ENCODE measurements at places on chromosomes 2 and 18.

- DNase-seq = no peak
Measured at GRCh38 chr18:70234667-70235459, 29.4 kb upstream of the RTTN start.

- DNase-seq = peak; percentile 41
Measured at GRCh38 chr2:208781166-208781565, 374.6 kb downstream of the PTH2R start.

GRCh38 chr2:241686324-241686649 is 328 bp downstream of the DTYMK start:
- no peak for DNase-seq

- no peak for DNase-seq
Measured at GRCh38 chr2:45040786-45041185, 31.5 kb upstream of the SIX2 start.

GRCh38 chr18:2636126-2636631 is 19.3 kb upstream of the SMCHD1 start:
- no peak for DNase-seq

GRCh38 chr2:127566576-127566975 is 31.1 kb downstream of the MYO7B start:
- no peak for DNase-seq

DNA sequence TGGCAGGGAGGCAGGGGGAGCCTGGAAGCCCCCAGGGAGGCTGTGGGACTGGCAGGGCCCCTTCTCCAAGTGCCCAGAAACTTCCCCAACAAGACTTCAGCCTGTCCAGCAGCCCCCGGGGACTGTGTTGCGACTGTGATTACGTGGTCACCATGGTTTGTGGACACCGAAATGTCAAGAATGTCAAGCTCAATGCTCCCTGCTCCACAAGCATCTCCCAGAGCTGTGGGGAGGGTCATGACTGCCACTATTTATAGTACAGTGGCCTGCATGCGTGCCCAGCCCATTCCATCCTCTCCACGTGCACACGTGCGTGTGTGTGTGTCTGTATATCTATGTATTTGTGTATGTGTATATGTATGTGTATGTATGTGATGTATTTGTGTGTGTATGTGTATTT is 93.8 kb upstream of the MBOAT2 start:
- peak; percentile 49 for DNase-seq

DNA sequence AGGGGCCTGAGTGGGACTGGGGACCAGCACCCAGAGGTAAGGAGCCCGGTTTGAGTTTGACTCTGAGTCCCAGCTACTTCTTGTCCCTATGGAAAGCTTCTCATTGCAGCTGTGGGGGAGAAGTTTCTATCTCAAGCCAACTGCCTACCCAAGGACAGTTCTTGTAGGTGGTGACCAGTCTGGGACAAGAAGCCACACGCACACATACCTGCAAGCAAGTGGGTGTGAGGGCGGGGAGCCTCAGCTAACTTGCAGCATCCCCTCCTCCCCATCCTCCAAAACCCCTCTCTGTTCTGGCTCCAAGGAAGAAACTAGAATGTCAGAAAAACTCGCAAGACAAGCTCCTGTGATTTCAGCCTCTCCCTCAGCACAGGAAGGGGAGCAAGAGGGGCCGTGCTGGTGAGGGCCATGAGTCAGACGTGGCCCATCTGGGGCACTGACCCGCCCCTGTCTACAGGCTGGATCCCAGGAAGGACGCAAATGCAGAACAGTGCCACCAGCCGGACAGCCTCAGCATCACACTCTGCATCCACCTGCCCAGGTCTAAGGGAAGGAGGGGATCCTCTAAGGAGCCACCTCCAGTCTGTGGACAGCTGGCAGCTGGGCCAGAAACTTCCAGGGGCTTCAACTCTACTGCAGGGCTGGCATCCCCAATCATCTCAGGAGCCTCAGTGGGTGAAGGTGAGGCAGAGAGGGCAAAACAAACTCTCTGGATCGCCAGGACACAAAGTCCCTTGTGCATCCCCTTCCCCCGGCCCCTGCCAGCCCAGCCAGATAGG is 103.4 kb downstream of the TNS1 start:
- peak; percentile 41 for DNase-seq

DNA sequence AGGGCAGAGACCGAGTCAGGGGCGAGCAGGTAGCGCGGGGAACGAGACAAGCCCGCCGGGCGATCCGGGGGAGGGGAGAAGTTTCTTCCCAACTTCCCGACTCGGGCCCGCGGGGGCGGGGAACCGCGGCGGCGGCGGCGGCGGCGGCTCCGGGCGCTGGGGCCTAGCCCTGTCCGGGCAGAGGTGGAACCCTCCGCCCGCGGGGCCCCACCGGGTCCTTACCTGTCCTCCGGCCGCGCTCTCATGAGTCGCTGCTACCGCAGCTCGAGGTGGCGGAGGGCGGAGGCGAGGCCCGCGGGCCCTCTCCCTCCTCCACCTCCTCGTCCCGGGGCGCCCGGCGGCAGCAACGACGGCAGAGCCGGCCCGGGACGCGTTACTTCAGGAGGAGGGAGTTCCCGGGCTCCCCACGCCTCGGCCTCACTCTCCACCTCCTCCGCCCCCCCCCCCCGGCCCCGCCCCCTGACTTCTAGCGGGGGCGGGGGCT is at the start of gene YES1:
TSS of gene YES1 (minus strand) at position 351 of the 484 bp plus-strand sequence. CDS start 55,415 bp downstream, outside the sequence.
- DNase-seq = no peak

DNA sequence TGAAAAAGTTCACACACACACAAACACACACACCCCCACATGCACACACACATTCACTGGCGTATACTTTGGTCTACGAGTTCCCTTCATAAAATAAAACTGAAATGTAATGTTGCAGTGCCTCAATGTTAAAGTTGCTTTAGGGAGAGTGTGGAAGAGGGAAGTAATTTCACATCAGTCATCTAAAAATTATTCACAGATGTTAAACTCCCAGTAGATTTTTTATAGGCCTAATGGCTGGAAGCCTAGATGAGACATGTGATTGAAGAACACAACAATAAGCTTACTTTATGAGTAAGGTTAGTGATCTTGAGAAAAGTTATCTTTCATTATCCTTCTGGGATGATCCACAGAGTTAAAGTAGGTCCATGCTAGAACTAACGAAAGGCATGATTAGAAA is 506.7 kb upstream of the CNTNAP5 start:
- peak; percentile 24 for DNase-seq

GRCh38 chr2:161063946-161064306 is 96.3 kb upstream of the TANK start:
- no peak for DNase-seq

DNA sequence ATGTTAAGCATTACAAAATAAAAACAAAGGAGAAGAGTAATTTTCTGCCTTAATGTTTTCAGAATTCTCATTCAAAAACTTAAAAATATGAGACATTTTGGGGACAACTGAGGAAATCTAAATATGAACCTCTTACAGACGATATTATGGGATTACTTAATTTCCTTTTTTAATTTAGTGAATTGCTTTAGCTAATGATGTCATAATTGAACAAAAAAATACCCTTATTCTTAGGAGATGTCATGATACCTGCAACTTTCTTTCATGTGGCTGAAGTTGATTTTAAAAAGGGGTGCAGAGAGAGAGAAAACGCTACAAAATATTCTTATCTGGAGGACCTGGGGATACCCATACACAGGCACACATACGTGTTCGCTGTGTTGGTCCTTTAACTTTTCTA is 129.3 kb downstream of the ZNF521 start:
- DNase-seq = no peak

DNA sequence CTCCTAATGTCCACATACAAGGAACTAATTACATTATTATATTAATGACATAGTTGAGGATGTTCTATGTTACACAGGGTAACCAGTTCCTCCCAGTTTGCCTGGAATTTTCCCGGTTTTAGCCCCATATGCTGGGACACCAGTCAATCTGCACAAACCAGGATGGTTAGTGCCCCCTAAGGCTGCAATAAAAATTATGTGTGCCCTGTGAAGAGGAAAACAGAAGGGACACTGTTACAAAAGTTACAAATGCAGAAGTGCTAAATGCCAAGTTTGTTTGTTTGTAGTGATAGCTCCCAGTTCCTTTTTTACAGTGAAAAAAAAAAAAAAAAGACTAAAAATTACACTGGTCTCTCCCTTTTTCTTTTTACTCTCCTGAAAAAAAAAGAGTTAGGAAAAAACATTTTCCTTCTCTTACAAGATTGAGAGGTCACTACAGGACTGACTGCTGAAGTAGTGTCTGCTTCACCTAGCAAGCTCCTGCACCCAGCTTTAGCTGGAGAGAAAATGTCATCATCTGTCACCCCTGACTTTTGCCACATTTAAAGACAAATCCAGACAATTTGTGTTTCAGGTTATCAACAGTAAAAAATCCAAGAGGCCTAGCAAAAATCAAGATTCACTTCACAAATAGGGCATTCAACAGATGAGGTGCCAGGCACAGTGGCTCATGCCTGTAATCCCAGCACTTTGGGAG is 3.2 kb downstream of the ANKRD44 start:
- no peak for DNase-seq

DNA sequence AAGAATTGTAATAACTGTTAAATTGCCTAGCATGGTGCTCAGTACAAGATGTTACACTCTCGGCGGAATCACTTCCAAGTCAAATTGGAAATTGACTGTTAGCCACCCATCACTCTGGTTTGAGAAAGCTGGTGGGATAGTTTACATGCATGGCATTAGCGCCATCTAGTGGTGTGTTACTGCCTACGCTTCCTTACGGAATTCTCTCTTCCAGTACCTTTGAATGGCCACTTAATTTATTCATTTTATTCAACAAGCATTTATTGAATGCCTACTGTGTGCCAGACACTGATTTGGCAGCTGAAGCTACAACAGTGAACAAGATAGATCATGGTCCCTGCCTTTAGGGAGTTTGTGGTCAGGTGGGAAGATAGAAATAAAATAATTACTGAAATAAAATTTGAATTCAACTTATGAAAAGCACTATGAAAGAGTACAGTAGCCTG is 171.2 kb downstream of the TMEM247 start:
- peak; percentile 77 for DNase-seq

Data from right hindlimb (tissue), 1 donor.